ENCODE measurements at places on chromosomes 3 and 15.

- DNase-seq: no peak
These were observed 331.5 kb upstream of the TLE3 start for GRCh38 chr15:70429056-70429722.

DNA sequence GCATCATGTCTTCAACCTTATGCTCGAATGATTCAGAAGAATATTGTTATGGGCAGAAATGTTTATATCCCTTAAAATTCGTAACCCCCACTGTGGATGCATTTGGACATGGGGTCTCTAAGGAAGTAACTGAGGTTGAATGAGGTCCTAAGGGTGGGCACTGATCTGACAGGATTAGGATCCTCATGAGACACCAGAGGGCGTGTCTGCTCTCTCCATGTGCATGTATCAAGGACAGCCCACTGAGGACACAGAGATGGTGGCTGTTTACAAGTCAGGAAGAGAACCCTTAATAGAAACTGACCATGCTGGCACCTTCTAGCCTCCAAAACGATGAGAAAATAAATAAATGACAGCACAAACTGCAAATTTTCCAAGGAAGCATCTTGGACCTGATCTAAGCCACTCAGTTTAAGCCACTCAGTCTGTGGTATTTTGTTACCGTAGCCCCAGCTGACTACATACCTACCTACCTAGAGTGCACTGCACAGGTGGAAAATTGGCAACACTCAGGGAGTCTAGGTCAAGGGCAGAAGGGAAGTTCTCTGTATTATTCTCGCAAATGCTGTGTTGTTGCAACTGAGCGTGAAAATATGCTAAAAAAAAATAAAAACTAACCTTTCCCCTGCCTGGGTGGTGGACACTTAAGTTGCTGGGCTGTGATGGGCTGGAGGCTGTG is 126.6 kb downstream of the TJP1 start:
- DNase-seq: no peak

DNA sequence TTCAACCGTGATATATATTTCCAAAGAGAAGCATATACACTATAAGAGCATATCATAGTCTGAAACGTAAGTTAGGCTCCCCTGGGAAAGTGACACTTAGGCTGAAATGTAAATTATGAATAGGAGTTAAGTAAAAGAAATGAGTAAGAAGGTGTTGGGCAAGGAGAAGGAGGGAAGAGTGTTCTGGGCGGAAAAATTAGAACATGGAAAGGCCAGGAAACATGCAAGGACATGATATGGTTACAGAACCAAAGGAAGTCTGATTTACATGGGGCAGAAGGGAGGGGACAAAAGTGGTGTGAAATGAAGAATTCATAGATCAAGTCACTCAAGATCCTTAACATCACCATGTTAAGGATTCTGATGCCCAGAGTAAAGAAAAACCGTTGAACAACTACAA is 75.2 kb downstream of the SCAPER start:
- no peak for DNase-seq

DNA sequence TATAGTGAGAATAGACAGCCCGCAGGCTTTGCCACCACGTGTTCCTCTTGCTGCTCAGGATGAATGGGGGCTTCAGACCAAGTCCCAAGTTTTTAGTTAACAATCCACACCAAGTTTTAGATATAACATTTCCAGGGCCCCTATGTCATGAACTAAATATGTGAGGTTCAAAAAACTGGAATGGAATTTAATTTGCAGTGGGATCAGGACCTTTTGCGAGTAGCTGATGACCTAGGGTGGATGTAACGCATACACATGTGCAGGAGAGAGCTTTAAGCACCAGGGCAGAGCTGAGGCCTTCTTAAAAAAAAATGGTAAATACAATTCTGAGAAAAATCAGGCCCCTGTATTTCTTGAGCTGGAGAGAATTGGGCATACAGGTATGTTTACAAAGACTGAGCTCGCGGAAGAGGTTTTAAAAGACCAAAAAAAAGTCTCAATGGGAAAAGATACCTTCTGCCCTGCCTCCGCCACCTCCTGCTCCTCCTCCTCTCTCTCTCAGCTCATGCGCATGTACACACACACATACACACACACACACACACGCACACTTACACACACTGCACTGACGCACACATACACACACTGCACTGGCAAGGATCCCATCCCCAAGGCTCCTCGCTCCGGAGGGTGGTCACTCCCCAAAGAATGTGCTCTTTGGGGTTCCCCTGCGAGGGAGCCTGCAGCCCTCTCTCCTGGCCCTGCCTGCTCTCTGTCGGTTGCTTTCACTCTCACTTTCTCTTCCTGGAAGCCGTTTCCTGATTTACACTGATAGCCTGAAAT is 48.2 kb upstream of the IGF1R start:
- DNase-seq: no peak

DNA sequence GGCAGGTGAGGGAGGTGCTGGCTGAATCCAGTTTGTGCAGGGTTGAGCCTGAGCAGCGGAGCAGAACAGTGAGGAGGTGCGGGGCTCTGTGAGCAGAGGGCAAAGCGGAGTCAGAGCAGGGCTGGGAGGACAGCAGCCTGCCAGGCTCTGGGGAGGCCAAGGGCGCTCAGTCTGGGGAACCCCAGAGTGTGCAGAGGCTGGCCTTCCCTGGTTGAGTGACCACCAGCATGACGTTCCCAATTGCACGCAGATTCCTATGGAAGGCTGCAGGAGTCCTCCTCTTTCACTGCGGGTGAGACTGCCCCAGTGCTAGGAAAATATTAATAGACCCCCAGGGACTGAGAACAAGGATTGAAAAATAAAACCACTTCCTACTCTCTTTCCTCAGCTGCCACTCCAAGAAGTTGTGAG is 13.2 kb downstream of the MRAS start:
- no peak for DNase-seq

- no peak for DNase-seq
These were observed 30.8 kb upstream of the ADGRG7 start for GRCh38 chr3:100578646-100579045.

- peak; percentile 32 for DNase-seq
These were observed 198.6 kb downstream of the VGLL3 start for GRCh38 chr3:86792316-86792715.

- no peak for DNase-seq
These were observed 55.1 kb downstream of the HEG1 start for GRCh38 chr3:125000661-125001060.

DNA sequence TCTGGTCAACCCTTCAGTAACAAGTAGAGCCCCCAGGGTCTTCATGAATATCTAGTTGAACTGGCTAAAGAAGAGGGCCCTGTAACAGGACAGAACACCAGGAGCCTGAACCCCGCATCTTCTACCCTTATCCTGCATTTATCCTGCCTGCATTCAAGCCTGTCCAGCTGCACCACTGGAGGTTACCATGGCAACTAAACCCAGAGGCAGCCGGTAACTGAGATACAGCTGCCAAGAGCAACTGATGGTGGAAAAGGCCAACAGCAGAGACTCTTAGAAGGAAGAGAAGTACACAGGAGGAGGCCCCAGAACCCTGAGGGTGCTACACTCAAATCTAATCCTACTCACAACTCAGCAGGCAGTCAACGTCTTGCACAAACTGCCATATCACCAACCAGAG is 3.7 kb upstream of the PRKAR2A start:
- peak; percentile 64 for DNase-seq

DNA sequence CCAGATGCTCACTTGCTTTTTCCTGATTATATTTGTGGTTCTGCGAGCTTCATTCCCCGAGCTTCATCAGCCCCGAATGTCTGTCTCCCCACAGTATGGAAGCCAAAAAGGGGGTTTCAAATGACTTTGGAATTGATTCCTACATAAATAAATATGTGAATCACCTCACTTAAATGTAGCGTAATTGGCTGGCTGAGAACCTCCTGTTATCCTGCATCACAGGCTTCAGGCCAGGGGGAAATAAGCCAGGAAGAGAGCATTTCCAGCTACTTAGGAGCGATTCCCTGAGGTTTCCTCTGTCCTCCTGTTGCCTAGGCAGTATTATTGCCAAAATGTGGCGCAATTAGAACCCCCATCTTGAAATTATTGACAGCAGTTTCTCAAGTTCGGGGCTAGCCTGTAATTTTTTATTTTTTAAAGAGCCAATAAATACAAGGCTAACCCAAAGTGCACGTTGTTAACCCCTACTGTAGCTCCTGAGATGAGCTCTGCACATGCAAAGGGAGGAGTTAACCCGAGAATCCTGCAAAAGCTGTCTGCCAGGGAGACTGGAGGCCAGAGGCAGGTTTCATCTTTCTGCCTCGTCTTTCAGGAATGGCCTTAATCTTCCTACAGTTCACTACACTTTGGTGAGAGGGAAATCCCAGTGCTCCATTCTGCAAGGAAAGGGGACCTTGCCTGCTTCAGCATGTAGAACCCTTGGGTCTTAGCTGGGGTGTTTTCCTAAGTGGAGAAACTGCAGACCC is 148.2 kb downstream of the ADAMTS9 start:
- DNase-seq: peak; percentile 1

- DNase-seq: no peak
These were observed 8.0 kb upstream of the CERS3 start for GRCh38 chr15:100536733-100537132.

GRCh38 chr3:118167571-118167970 is 867.1 kb downstream of the IGSF11 start:
- no peak for DNase-seq

GRCh38 chr3:66200147-66200546 is 20.7 kb upstream of the SLC25A26 start:
- no peak for DNase-seq

DNA sequence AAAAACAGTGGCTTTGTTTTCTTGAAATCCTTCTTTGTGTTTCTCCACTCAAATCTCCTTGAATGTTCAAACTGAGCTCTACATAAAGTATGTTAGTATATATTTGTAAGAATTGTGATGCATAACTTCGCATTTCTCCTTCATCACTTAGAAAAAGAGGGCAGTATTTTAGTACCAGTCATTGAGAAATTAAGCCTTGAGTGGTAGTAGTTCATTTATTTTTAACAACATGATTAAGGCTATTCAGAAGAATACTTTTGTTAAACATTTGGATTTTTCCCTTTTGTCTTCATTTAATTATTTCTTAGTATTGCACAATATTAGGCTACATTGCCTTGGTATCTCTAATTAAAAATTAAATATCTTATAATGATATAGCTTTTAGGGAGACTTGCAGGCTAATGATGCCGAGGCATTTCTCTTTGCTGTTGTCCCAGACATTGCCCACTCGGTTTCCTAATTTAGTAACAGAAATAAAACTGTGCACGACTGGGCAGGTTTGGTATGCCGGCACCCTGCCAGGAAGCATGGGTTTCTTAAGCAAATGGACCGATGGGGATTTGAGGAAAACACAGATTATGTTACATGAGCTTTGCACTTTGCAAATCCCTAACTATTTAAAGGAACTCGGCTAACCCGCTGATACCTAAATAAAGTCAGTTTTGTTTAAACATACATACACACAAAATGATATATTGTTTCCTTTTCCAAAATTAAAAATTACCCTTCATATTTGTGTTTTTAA is 54.7 kb downstream of the LRRC28 start:
- peak; percentile 90 for DNase-seq

- DNase-seq: no peak
These were observed 53.7 kb downstream of the PDIA5 start for GRCh38 chr3:123120573-123120972.

DNA sequence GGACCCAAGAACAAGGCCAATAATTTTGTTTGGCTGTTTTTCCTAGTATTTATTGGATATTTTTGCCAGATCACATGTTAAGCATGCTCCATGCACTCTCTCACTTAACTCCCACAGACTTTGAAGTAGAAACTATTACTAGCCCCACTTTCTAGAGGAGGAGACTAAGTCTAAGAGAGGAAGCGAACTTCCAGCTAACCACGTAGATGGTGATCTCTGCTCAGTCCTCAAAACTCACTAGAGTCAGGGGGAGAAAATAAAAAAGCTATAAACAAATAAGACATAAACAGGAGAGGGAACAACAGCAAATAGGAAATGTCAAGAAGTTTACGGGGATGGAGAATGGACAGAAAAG is 481.0 kb upstream of the PROK2 start:
- no peak for DNase-seq

DNA sequence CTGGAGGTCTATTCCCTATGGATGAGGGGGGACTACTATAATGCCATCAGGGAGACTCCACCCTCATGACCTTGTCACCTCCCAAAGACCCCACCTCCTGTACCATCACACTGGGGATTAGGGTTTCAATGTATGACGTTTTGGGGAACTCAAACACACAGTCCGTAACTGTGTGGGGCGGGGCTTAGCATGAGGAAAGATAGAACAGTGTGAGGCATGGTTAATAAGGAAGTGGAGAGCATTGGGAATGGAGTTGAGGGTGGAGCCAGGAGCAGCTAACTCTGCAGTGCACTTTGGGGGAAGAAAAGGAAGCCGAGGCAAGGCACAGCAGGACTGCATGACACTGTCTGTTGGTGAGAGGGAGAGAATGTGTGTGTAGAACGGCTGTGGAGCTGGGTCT is 90.9 kb upstream of the AGBL1 start:
- DNase-seq: no peak

- DNase-seq: peak; percentile 23
These were observed 536 bp downstream of the ATP10A start for GRCh38 chr15:25862472-25863110.

DNA sequence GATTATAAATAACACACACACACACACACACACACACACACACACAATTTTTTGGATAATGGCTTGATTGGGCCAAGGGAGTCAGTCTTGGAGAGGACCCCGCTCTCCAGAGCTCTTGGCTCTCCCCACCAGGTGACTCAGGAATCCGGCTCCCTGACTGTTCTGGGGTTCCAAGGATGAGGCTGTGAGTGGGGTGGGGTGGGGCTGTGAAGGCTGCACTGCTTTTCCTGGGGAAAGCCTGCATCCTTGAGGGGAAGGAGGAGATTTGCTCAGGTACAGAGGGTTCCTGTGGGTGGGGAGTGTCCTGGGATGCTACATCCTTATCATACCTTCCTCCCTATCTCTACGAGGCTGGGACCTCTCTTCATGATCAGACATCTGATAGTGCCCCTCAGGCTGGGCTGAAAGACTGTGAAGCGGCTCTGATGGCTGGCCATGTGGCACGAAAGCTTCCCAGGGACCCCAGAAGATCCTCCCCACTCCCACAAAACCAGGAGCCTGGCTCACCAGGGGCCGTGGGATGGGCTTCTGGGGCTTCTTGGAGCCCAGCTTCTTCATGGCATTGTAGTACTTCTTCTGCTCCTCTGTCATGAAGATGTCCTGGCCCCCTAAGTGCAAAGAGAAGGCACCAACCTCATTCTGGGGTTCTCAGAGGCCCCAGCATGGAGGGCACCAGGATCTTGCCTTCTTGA is 59.2 kb downstream of the EXOG start:
- DNase-seq: no peak

DNA sequence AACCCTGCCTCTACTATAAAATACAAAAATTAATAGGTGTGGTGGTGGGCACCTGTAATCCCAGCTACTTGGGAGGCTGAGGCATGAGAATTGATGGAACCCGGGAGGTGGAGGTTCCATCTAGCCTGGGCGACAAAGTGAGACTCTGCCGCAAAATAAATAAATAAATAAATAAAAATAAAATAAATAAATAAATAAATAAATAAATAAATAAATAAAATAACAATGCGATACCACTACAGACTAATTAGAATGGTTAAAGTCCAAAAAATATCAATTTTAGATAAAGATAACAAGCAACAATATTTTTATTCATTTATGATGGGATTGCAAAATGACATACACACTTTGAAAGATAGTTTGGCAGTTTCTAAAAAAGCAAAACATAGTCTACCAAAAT is 1131.5 kb downstream of the SI start:
- no peak for DNase-seq

All from LHCN-M2 (cell line).